ENCODE measurements at places on chromosomes 13 and 19. TPM values are rescaled to one million over a fixed set of nuclear protein-coding genes. Genes with fewer than 3 reads are reported as not detected.

GRCh38 chr19:3359919-3360420 is 6.4 kb upstream of the NFIC start:
- H3K27ac ChIP-seq: no peak overlapping the region
- peak overlapping the region; percentile 71 for H3K4me3 ChIP-seq
- peak; percentile 87 for DNase-seq
- no peaks in the 10 kb centered on the region for H3K36me3 ChIP-seq
- H3K4me1 ChIP-seq: no peaks in the 10 kb centered on the region

GRCh38 chr13:52454459-52454819 is 839 bp upstream of the CKAP2 start:
- H3K27ac ChIP-seq: peak overlapping the region; percentile 92
- H3K36me3 ChIP-seq: peaks cover 3% of the 10 kb centered on the region
- peak overlapping the region; percentile 86 for H3K4me3 ChIP-seq
- DNase-seq: peak; percentile 34

GRCh38 chr19:15282311-15282705 is 50.0 kb downstream of the BRD4 start:
- no peak for DNase-seq
- H3K36me3 ChIP-seq: no peaks in the 10 kb centered on the region
- no peak overlapping the region for H3K4me3 ChIP-seq

GRCh38 chr13:42625611-42626010 is 51.7 kb downstream of the TNFSF11 start:
- no peaks in the 10 kb centered on the region for H3K36me3 ChIP-seq
- H3K27ac ChIP-seq: no peak overlapping the region
- DNase-seq: no peak
- H3K27me3 ChIP-seq: no peaks in the 10 kb centered on the region
- no peak overlapping the region for H3K4me3 ChIP-seq

The LILRB2 gene
- not detected for polyA plus RNA-seq

The LRRC8E gene
- polyA plus RNA-seq: 0.02 TPM

DNA sequence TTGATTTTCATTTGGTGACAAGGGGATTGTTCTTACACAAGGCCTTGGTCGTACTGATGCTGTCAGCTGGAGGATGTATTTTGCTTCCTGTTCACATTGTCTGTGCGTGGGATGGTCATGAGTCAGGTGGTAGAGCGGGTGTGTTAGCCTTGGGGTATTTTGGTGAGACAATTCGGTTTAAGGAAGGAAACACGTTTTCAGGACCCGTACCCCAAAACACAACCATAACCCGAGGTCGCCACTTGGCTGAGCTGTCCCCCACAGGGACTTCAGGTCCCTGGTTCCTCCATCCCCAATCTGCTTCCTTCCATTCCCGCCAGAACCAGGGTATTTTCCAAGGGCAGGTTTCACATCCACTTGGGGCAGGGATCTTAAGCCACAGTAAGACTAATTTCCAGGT is 15.0 kb downstream of the MYO9B start:
- H3K4me1 ChIP-seq: no peaks in the 10 kb centered on the region
- no peak overlapping the region for H3K4me3 ChIP-seq
- no peak for DNase-seq
- peak overlapping the region; percentile 90 for H3K27ac ChIP-seq
- H3K27me3 ChIP-seq: no peaks in the 10 kb centered on the region

- H3K36me3 ChIP-seq: peaks cover 19% of the 10 kb centered on the region
- H3K27me3 ChIP-seq: no peaks in the 10 kb centered on the region
- H3K27ac ChIP-seq: no peak overlapping the region
- no peak overlapping the region for H3K4me3 ChIP-seq
- no peak for DNase-seq
Observed at GRCh38 chr13:114309806-114310410, 4.4 kb upstream of the CHAMP1 start.

DNA sequence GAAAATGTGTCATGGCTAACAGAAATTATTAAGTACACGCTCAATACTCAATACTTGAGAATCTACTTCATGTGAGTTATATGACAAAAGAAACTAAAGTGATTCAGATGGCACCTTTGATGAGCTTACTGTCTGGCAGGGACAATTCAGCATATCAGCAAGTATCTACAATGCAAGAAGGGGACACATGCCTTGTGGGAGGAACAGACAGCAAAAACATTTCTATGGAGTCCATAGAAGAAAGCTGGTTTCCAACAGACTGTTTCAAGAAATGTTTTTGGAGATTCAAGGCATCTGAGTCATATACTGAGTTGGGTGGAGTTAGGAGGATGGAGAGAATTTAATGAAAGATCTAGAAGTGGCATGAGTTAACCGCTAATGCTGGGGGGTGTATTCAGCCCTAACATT is 54.7 kb downstream of the MBNL2 start:
- H3K36me3 ChIP-seq: peaks cover 50% of the 10 kb centered on the region
- H3K27me3 ChIP-seq: no peaks in the 10 kb centered on the region
- H3K4me3 ChIP-seq: no peak overlapping the region
- DNase-seq: no peak
- H3K4me1 ChIP-seq: peaks cover 71% of the 10 kb centered on the region

The TMEM38A gene
- 4.3 TPM for polyA plus RNA-seq

- H3K4me1 ChIP-seq: peaks cover 12% of the 10 kb centered on the region
- no peak overlapping the region for H3K27ac ChIP-seq
- no peak overlapping the region for H3K4me3 ChIP-seq
- H3K36me3 ChIP-seq: peaks cover 13% of the 10 kb centered on the region
- no peaks in the 10 kb centered on the region for H3K27me3 ChIP-seq
- DNase-seq: no peak
Observed at GRCh38 chr19:17127671-17128070, 52.1 kb downstream of the MYO9B start.

The KCNC3 gene
- 0.26 TPM for polyA plus RNA-seq

- no peaks in the 10 kb centered on the region for H3K36me3 ChIP-seq
- H3K27me3 ChIP-seq: no peaks in the 10 kb centered on the region
- no peak overlapping the region for H3K27ac ChIP-seq
- peak; percentile 20 for DNase-seq
Observed at GRCh38 chr19:11405846-11406643, 13.1 kb downstream of the RGL3 start.

The FEM1A gene
- polyA plus RNA-seq: 5.0 TPM

- H3K4me3 ChIP-seq: no peak overlapping the region
- no peak for DNase-seq
- no peaks in the 10 kb centered on the region for H3K27me3 ChIP-seq
- no peaks in the 10 kb centered on the region for H3K36me3 ChIP-seq
Observed at GRCh38 chr13:40352380-40352778, 314.1 kb downstream of the FOXO1 start.

The LHFPL6 gene
- 25.7 TPM for polyA plus RNA-seq

DNA sequence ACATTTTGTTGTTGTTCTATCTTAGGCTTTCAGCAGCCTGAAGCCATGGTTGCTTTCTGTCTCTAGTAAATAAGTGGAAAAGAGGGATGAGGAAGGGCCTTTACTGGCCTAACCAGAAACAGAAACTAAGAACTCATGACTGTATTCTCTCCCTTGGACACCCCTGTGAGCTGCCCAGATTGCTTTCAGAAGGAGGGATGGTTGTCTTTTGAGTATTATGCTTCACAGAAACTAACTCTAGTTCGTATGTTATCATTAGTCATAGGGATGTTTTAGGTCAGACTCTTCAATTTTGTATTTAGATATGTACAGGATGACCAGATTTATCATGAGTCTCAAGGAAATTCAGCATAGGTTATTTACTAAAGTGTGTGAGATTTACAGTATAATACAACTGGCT is 17.5 kb downstream of the BORA start:
- no peak overlapping the region for H3K4me3 ChIP-seq
- peaks cover 56% of the 10 kb centered on the region for H3K36me3 ChIP-seq
- H3K27me3 ChIP-seq: no peaks in the 10 kb centered on the region
- H3K27ac ChIP-seq: peak overlapping the region; percentile 40
- no peaks in the 10 kb centered on the region for H3K4me1 ChIP-seq

DNA sequence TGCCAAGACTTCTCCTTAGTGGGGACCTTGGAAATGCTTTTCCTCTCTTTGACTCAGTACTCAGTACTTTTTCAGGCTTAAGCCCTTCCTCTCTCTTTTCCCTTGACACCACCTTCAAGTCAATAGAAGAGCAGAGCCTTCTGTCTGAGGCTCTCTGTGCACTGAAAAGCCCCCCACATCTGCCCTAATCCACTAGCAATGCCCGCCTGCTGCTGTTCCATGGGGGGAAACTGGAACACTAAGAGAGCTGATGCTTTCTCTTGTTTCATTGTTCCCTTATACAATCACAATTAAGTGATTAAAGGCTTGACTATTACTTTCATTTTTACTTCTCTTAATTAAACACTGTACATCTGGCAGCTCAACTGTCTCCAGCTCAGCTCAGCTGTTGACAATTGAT is 254.5 kb downstream of the SLITRK6 start:
- no peak overlapping the region for H3K4me3 ChIP-seq
- DNase-seq: no peak
- H3K27me3 ChIP-seq: no peaks in the 10 kb centered on the region
- H3K4me1 ChIP-seq: no peaks in the 10 kb centered on the region
- no peaks in the 10 kb centered on the region for H3K36me3 ChIP-seq

The KL gene
- polyA plus RNA-seq: 0.02 TPM

DNA sequence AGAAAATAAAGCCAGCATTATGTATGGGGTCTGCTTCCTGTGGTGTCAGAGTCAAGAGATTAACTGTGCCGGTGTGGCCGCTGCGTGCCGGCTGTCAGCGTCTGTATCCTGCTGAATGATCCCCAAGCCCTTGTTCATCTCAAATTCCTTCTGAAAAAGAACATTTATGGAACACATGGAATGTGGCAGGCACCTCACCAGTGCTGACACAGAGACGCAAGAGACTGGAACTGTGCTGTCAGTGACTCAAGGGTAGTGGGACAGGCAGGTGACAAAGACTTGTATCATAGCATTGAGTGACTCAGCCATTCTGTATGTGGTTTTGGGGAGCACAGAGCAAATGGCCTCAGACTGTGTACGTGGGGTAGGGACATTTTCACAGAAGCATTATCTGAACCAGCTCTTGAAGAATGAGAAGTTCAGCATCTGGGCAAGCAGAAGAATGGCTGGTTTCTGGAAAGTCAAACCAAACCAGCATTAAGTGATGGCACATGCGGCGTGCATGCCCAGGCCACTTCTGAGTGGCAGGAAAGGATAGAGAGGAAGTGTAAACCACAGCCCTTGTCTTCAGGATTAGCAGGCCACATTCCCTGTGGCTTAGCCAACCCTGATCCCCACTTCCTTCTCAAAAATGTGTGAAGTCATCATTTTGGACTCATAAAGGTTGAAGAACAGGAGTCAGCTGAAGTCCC is 54.0 kb upstream of the IRS2 start:
- no peak for DNase-seq
- peaks cover 14% of the 10 kb centered on the region for H3K4me1 ChIP-seq
- H3K27me3 ChIP-seq: no peaks in the 10 kb centered on the region
- H3K27ac ChIP-seq: no peak overlapping the region
- no peak overlapping the region for H3K4me3 ChIP-seq

DNA sequence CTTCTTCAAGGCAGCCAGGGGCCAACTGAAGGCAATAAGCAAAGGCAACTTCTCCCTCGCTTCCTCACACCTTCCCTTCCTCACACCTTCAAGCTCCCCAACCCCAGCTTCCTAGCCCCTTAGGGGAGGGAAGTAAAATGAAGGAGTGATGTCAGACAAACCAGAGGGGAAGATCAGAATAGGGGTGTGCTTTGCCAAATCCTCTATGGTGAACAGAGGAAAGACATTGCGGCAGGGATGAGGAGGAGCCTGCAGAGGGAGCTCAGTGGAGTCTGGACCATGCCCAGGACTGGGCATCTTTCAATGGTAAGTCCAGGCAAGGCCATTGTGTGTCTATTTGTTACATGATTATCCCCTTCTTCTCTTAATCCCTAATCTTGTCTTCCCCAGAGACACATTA is 164.0 kb downstream of the TSHZ3 start:
- no peak overlapping the region for H3K27ac ChIP-seq
- no peak overlapping the region for H3K4me3 ChIP-seq
- no peaks in the 10 kb centered on the region for H3K27me3 ChIP-seq

GRCh38 chr19:8615813-8616596 is 5.5 kb upstream of the ADAMTS10 start:
- peak; percentile 68 for DNase-seq
- no peak overlapping the region for H3K4me3 ChIP-seq
- H3K27me3 ChIP-seq: peaks cover 47% of the 10 kb centered on the region
- H3K36me3 ChIP-seq: no peaks in the 10 kb centered on the region

DNA sequence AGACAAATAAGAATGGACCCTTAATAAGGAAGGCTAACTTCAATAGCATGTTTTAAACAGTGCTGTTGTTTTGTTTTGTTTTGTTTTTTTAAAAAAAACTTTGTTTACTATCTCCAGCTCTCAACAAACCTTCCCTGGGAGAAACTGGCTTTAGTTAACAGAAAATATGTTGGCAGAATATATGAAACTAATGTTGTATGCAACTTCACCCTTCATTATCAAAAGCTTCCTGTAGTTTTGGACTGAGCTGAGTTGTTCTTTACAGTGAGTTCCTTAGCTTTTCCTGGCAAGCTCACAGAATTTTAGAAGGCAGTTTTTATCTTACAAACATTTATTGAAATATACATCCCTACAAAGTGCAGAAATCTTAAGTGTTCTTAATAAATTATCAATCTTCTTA is 2480.7 kb upstream of the PCDH20 start:
- H3K27me3 ChIP-seq: no peaks in the 10 kb centered on the region
- H3K4me3 ChIP-seq: no peak overlapping the region
- no peak for DNase-seq
- H3K27ac ChIP-seq: no peak overlapping the region
